ENCODE measurements at places on chromosomes 7 and 10.
A peak's percentile ranks its signal among the peaks of the same experiment; 100 is the strongest.

DNA sequence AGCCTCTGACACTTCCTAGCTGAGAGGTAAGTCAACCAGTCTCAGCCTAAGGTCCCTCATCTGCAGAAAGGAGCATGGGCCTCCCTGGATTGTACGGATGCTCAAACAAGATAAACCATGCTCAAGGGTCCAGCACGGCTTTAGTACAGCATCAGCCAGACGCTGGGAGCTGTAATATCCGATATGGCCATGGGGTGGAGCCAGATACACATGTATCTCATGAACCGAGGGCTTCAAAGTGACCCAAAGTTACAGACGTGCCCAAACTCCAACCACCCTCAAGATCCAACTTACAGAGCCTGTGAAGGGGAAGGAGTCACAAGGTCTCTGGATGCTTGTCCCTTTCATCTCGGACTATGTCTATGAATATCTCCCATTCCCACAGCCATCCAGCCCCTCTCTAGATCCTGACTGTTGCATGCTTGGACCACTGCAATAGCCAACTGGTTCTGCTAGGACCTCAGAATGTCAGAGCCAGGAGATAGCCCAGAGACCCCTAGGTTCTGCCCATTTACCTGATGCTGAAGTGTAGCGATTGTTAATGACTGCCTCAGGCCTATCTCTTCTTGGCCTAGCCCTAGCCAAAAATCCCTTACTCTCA, 142.4 kb downstream of the SH3PXD2A start:
- DNase-seq, result peak; percentile 69

- no peak for DNase-seq
Measured at GRCh38 chr10:76297358-76297757, 865.9 kb downstream of the LRMDA start.

DNA sequence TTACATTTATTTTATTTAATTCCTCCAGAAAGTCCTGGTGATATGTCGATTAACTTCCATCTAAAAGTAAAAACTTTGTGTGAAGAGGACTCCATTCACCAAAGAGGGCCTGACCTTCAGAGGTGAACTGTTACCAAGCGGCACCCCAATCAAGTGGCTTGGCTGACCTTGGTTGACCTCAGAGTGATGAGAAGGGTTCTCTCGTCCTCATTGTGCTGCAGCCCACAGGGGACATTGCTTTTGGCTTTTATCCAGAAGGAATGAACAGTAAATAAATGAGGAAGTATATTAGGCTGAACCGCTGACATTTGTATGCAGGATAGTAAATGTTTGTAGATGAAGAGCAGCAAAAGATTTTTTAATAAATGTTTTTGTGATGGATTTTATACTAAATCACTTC, 172.4 kb upstream of the MKI67 start:
- DNase-seq, result no peak

DNA sequence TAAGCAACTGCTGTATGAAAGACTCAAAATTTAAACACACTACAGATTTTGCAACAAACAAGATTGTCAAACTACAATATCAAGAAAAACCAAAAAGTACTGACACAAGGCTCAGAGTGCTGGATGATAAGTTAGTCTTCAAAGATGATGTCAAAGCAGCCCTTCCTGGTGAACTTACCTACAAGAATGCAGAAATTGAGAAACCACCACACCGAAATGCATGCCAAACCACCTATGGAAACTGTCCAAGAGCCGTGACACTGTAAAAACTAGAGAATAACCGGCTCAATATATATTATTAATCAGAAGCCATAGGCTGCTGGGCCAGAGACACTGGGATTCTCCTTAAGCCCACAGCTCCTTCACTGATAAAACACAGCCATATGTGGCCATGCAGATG, 25.3 kb downstream of the DENND11 start:
- no peak for DNase-seq

- peak; percentile 25 for DNase-seq
Measured at GRCh38 chr7:23277359-23277989, 21.7 kb upstream of the MALSU1 start.
